Effector memory CD4-positive, alpha-beta T cell (primary cell): ENCODE measurements at places on chromosomes 1 and 21.

DNA sequence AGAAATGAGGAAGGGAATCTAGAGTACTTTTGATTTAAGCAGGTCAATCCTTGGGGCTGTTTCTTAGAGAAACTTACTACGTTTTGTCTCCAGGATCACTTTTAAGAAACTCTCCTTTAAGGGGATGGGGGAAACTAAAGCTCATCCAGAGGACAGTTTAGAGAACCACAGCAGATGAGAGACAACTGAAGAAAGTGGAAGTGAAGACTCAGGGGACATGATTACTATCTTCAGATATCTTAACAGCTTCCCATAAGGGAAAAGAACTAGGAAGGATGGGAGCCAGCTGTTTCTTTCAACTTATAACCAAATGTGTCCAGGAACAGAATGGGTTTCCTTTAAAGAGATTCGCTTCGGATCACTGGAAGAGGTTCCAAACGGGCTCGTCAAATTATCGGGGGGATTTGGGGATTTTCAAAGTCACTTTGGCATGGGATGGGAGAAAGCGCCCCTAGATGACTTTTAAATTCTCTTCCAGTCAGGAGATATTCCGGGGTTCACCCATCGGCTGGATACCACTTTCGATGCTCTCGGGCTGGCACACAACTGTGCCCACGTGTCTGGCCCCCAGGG lies 1.2 kb downstream of the SCMH1 start:
- no peak for DNase-seq

DNA sequence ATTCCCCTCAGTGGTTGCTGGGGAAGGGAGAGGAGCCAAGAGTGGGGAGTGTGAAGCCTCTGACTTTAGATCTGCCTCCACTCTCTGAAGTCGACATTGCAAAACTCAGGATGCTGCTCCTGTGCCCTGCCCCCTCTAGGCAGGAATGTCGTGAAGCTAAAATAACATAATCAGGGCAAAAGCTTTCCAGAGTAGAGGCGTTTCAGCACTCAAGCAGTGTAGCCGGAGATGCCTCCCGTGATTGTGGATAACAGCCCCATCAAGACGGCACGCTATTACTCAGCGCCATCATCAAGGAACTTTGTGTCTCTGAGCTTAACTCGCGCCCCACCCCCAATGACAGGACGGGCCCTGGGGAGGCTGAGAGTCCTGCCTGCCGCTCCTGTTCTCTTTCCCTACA lies 60.0 kb downstream of the FBXO2 start:
- DNase-seq: no peak

- DNase-seq: no peak
Measured at GRCh38 chr1:198629610-198630009, 9.2 kb upstream of the PTPRC start.

DNA sequence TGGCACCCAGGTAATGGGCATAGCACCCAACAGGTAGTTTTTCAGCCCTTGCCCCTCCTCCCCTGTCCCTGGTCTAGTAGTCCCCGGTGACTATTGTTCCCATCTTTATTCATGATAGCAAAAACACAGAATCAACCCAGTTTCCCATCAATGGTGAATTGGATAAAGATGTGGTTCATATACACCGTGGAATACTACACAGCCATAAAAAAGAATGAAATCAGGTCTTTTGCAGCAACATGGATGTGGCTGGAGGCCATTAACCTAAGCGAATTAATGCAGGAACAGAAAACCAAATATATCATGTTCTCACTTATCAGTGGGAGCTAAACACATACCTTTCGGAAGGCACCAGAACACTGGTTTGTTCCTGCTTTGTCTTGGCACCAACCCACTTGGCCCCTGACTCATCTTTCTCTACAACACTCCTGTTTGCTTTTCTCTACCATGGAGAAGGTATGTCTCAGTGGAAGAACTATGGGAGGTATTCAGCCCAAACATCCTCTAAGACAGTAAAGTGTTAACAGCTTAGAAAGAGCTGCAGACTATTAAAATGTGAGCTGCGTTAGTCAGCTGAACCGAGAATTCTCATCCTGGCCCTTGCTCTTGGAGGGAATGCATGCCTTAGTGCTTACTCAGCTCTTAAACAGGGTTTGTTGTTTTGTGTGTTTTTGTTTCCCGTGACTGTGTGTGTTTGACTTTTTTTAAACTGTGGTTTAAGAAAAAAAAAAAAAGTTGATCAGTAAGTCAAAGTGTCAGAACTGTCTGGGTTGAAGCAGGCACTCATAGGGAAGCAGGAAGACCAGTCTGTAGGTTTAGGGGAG lies 203.0 kb downstream of the TOMM20 start:
- DNase-seq: no peak

DNA sequence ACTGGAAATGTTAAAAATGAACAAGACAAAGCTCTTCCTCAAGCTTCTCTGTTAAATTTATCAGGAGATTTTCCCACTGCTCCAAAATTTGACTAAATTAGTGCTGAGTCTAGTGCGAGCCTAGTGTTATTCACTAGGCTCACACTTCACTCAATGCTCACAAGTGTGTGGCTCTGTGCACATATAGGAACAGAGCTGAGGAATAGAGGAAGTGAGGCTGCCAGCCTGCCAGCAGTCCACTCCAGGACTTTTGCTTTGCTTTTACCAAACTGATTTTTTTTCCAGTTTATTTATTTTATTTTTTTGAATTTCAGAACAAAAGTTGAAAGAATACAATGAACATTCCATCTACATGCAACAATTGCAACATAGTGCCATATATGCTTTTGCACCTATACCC lies 87.2 kb downstream of the VAV3 start:
- no peak for DNase-seq

- DNase-seq: no peak
Measured at GRCh38 chr1:81878538-81878937, 77.8 kb downstream of the ADGRL2 start.

DNA sequence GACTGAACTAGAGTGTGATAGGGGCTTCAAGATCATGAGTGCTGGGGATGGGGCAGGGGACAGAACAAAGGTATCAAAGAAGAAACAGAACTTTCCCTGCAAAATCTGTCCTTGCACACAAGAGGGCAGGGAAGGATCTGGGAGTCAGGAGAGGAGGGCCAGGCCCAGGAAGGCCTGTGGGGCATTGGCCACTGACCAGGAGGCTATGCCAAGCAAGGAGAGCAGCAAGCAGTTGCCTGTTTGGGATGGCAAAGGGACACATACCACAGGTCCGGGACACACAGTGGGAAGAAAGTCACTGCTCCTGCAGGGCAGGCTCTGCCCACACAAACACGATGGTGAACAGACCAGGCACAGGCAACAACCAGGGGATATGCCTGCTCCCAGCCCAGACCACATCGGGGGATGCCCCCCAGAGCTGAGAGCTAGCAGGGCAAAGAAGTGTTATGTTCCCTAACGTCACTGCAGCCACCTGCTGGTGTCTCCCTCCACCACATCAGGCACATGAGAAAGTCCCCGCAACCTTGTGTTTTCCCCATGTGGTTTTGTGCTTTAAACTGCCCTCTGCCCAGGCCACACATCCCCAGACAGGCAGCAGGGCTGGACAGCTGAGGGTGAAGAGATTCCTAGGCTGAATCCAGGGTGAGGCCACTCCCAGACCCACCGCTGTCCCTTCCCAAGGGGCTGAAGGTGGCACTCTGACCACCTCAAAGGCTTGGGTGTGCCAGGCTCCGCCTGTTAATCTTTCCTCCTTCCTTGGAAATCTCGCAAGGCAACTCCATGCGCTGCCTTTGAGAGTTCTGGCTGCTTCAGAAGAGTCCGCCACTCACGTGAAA lies 53.6 kb downstream of the KIF21B start:
- DNase-seq: no peak
